ENCODE measurements at places on chromosomes 16 and 17.

DNA sequence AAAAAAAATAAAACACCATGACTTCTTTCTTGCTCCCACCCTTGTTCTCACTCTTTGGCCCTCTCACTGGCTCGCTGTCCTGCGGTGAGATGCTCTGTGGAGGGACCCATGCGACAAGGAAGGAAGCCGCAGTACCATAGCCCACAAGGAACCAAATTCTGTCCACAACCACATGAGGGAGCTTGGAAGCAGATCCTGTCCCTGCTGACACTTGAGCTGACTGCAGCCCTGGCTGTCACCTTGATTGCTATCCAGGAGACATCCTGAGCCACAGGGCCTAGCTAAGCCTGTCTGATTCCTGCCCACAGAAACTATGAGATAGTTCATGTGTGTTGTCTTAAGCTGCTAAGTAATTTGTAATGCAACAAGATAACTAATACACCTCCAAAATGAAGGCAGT is 4.8 kb upstream of the MT2A start:
- DNase-seq = peak; percentile 79

- no peak for DNase-seq
Measured at GRCh38 chr17:51147650-51148049, 5.7 kb upstream of the NME1 start.

- DNase-seq = no peak
Measured at GRCh38 chr17:45423975-45424335, 8.7 kb downstream of the ARHGAP27 start.

- no peak for DNase-seq
Measured at GRCh38 chr16:69836257-69836656, 74.1 kb downstream of the WWP2 start.

- no peak for DNase-seq
Measured at GRCh38 chr16:78895681-78896080, 704.9 kb downstream of the MAF start.

- DNase-seq = no peak
Measured at GRCh38 chr17:41904242-41904841, 14.4 kb downstream of the ACLY start.

GRCh38 chr17:81210868-81211267 is 11.9 kb downstream of the CEP131 start:
- no peak for DNase-seq

GRCh38 chr17:65593092-65593854 is 31.8 kb upstream of the AXIN2 start:
- DNase-seq = no peak

- no peak for DNase-seq
Measured at GRCh38 chr16:73064994-73065545, 17.1 kb upstream of the ZFHX3 start.

GRCh38 chr16:12941896-12942295 is 40.5 kb downstream of the SHISA9 start:
- DNase-seq = no peak

- no peak for DNase-seq
Measured at GRCh38 chr17:43628089-43628650, 33.6 kb downstream of the MEOX1 start.
